ENCODE measurements at places on chromosomes 11 and 22.

DNA sequence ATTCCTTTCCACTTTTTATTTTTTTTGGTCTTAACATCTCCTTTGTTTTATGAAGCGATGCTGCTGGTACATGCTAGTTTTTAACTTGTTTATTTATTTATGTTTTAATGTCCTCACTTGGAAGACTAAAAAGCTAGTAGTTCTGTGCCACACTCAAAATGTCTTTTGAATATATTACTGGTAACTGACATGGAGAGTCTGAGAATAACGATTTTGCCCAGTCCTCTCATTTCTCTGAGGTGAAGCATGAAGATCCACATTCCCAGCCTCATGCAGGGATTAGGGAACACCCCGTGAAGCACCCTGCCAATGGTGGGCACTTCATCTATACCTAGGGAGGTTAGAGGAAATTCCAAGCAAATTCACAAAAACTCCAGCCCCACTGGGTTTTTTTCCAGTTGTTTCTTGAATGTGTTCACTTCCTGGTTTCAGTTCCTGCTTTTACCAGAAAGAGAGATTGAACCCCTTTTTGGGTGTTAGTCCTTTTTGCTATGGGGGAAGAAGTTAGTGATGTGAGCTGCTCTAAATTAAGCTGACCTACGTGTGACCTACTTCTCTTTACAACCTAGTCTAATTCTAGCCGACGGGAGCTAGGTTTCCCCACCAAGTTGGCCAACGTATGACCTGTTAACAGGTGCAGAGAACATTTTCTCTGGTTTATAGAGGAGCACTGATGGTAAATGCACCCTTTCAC, 106.1 kb downstream of the SLC1A2 start:
- DNase-seq: peak; percentile 83

GRCh38 chr11:17171916-17172315, 35.9 kb downstream of the PIK3C2A start:
- DNase-seq: no peak

- DNase-seq: peak; percentile 32
Observed at GRCh38 chr11:64146036-64146955, 19.6 kb downstream of the MACROD1 start.

GRCh38 chr22:44385781-44386180, 73.0 kb upstream of the SHISAL1 start:
- DNase-seq: no peak

DNA sequence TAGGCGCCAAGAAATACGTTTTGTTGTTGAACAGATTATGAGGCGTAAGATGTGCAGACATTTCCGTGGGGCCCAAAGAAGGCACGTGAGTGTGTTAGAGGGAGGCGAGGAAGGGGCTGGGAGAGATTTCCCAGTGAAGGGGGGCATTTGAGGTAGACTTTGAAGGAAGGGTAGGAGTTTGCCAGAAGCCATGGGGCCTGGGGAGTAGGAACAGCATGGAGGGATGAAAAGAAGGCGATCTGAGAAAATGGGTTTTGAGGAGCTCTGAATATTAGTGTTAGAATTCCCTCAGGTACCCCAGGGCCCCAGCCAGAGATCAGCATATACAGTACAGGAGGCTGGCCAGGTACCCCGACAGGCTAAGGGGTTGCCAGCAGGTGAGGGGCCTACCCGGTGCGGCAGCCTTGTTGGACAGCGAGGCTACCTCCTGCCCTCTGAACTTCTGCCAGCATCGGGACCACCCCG, 414 bp upstream of the MIEF1 start:
- DNase-seq: no peak

- no peak for DNase-seq
Observed at GRCh38 chr11:102520514-102520913, 10.0 kb downstream of the MMP7 start.

All from pons (tissue), 1 donor.